IPS-NIHi11 (cell line): ENCODE measurements at places on chromosomes 12 and 14.
A peak's percentile ranks its signal among the peaks of the same experiment; 100 is the strongest.

DNA sequence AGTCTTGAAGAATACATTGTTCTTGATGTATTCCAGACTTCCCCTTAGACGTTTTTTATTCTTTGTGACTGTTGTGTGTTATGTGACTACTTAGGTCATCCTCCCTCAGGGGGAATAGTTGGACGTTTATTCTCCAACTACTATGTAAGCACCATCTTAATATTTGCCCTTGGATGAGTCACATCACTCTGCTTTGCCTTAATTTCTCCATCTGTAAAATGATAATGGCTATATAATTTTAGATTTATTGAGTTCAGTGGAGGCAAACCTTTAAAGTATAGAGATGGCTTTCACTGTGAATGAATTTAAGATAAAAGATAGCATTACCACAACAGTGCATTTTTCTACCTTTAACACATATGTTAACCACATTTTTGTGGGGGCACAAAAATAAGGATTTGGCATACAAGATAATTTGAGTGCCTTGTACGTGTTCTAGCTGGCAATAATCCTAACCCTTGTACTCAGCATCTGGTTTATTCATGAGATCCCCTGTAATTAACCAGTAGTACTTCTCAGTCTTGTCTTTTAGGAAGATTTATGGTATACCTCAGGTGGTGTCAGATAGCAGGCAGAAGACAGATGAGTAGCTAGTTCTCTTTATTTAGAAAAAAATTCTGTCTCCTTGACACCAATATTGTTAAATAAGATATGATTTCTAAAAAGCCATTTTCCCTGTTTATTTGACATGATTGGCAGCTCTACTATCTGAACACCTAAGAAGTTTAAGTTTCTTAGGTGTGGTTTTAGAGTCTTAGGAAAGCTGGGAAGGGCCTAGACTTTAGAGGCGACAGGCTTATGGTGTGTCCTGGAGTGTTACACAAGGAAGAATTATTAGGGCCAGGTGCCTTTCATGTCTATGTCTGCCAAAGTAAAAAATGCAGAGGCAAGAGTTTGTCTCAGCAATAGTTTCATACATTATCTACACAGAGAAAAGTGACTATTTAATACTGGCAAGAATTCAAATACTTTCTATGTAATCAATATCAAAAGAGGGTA lies 152.3 kb downstream of the RAD51B start:
- no peak for DNase-seq

- DNase-seq: no peak
Observed at GRCh38 chr12:1937481-1938224, 19.2 kb upstream of the CACNA2D4 start.

DNA sequence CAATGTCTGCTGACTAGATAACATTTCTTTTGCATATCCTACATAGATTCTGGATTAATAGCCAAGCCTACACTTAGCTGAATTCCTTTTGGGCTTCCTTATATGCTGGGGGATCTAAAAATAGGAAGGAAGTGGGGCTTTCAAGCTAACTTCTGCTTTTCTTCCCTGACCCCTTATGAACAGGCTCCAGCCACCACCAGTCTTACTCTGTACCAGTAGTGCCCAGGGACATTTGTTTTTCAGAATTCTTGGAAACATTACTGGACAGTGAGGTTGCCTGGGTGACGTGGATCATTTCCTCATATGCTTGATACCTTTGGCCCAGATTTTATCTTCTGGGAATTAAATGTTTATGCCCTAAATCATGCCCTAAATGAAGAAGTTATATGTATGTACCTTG lies 55.9 kb upstream of the SRRM4 start:
- DNase-seq: no peak

DNA sequence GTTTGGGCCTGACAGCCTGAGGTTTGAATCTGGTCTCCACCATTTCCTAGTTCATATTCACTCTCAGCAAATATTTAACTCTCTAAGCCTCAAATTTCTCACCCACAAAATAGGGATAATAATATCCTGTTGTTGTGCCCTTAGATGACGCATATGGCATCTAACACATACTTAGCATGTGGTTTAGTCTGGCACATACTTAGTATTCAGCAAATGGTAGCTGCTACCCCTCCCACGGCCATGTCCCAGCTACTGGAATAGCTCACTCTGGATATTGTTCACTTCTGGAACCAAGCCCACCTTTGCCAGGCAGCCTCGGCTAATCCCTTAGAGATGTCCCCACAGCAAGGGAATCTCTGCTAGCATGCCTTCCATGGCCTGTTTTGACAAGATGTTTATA lies 53.3 kb downstream of the BICD1 start:
- no peak for DNase-seq

DNA sequence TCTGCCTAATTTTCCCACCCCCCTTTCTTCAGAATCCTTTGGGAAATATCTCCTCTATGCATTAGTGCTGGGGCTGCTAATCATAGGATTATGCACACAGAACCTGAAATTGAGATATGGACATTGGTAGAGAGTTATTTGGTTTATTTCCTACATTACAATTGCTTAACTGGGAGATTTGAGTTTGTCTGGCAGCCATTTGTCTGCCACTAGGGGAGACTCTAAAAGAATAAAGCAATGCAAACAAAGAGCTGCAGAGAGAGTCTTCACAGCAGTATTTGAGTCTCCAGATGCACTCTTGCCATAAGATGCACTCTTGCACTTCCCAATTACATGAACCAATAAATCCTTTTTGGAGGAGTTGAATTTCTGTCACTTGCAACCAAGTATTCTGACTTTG lies 12.0 kb upstream of the PCNX4 start:
- no peak for DNase-seq

DNA sequence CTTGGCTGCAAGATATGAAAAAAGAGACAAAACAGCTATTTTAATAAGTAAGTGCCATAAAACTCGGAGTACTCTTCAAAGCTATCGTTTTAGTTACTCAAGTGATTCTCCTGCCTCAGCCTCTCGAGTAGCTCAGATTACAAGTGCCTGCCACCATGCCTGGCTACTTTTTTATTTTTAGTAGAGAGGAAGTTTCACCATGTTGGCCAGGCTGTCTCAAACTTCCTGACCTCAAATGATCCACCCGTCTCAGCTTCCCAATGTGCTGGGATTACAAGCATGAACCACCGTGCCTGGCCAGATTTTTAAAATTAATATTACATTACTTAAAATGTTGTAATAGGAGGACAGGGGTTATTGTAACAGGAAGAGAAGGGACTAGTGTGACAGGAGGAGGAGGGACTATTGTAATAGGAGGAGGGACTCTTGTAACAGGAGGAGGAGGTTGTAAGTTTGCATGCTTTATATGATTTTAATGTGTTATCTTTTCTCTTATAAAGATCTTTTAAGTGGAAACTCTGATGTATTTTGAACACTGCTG lies 61.3 kb downstream of the KITLG start:
- DNase-seq: no peak

- DNase-seq: peak; percentile 37
Observed at GRCh38 chr12:39990122-39991101, 115.5 kb downstream of the SLC2A13 start.

DNA sequence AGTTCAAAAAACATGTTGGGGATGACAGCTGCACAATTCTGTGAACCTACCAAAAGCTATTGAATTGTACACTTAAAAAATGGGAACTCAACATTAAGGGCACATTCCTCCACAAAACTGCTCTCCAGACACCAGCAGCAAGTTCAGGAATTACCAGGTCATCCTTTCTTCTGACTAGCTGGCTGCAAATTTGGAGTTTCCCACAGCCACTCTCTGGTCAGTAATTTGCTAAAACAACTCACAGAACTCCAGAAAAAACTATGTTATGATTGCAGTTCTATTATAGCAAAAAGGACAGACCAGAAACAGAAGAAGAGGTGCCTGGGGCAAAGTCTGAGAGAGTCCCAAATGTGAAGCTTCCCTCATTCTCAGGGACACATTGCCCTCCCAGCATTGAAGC lies 20.1 kb upstream of the PLEKHD1 start:
- no peak for DNase-seq

DNA sequence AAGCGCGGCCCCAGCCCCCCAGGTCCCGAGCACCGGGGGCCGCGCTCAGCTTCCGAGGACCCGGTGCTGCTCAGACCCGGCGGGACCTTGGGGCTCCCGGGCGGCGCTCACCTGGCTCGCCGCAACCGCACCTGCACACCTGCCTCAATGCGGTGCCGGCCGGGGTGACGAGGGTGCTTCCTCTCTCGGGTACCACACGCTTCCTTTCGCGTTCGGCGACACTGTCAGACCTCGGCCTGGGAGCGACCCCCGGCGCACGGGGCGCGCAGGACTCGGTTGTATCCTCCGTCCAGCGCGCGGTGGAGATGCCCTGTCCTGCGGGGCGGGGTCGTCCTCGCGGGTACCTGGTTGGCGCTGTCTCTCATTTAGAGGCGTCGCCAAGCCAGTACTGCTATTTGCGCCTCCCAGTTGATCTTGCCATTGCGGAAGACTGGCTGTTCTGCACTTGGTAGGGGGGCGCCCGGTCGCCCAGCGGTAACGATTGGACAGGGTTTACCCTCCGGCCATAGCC lies 718 bp downstream of the PACS2 start:
- peak; percentile 62 for DNase-seq

GRCh38 chr14:38524636-38525509 lies 269.0 kb upstream of the CLEC14A start:
- DNase-seq: no peak

DNA sequence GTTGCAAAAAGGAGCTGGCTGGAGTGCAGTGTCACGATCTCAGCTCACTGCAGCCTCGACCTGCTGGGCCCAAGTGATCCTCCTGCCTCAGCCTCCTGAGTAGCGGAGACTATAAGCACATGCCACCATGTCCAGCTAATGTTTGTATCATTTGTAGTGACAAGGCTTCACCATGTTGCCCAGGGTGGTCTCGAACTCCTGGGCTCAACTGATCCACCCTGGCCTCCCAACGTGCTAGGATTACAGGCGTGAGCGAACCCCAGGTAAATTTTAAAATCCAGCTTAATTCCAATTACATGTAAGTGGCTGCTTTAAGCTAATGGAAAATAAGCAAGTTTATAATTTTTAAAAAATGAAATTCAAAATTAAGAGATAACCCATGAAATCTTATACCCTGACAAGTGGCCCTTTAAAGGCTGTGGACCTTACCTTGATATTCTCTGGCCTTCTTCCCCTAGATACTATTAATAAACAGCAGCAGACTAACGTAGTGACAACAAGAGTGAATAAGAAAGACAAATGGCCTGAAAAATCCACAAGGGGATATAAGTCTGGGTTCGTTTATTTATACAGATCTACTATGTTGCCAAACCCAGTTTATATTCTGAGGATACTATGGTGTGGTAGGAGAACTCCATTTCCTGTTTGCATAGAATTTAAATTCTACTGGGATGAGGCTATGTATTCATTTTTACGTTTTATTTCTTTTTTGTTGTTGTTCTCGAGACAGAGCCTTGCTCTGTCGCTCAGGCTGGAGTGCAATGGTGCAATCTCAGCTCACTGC lies 25.6 kb upstream of the SLC2A3 start:
- DNase-seq: no peak

GRCh38 chr12:128606051-128606450 lies 217.7 kb downstream of the SLC15A4 start:
- no peak for DNase-seq

- DNase-seq: no peak
Observed at GRCh38 chr14:30426463-30426862, 132.5 kb upstream of the G2E3 start.

DNA sequence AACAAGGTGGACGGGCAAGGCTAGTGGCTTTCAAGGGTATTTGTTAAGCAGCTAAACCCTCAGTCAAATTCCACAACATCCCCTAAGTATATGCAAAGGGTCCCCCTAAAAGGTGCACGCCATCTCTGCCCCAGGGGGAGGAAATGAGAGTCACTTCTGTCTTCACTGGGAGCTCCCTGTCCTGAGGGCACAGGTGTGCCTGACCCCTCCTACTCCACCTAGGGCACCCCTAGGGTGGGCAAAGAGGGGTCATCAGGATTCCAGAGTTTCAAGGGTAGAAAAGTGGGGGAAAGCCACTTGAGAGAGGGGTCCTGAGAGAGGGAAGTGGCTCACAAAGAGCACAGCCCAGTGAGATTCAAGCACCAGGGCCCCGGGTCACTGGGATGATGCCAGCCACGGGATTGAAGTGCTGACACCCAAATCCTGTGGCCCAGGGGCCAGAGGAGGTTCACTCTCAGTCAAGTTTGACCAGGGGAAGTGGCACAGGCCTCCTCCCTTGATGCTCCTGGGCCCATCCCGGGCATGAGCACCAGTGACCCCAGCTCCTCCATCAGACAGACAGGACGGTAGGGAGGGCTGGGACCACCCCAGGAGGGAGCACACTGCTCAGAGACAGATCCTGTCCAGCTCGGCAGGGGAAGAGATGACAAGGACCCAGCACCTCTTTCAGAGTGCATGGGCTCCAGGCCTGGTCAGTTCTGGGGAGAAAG lies 82.3 kb upstream of the BCL11B start:
- DNase-seq: no peak

- no peak for DNase-seq
Observed at GRCh38 chr14:70789361-70789760, 20.0 kb downstream of the MAP3K9 start.

GRCh38 chr12:128856035-128856790 lies 2.9 kb downstream of the GLT1D1 start:
- no peak for DNase-seq

GRCh38 chr12:123233505-123234308 lies 471 bp downstream of the MTRFR start:
- DNase-seq: no peak

- no peak for DNase-seq
Observed at GRCh38 chr12:59944177-59944576, 348.3 kb downstream of the SLC16A7 start.

DNA sequence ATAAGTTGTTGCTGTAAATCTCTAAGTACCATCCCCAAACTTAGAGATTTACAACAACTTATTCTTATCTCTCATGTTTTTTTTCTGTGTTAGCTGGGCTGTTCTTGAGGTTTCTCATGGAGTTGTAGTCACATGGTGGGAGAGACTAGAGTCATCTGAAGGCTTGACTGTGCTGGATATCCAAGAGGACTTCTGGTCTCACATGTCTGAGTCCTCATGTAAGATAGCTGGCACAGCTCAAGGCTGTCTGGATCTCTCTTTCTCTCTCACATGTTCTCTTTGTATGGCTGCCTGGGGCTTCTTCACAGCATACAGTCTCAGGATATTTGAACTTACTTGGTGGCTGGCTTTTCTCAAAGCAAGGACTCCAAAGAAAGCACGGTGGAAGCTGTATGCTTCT lies 63.8 kb downstream of the DACT1 start:
- DNase-seq: no peak

DNA sequence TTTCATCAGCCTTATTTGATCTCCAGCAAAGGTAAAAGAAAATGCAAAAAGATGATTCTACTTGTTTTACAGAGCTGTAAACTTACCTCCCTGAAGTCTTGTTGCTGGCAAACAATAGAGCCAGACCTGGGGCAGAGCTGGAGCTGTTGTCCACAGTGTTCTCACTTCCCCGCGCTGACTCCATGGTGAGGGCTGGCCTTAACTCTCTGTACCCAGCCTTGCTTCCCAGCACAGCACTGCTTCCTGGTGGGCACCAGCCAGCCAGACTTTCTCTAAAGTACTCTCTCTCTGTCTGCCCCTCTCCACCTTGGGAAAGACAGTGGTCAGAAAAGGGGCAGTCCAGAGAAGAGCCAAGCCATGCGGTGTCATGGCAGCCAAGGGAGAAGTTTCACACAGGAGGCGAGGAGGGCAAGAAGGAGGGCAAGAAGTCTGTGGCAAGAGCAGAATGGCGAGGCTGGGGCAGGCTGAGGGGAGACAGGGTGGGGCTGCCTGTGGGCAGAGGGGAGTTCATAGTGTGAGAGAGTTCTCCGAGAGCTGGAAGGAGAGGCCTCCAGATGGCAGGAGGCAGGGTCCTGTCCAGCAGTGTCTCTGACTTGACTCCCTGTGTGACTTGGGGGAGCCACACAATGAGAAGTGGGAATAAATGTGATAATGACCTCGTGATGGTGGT lies 9.3 kb downstream of the EVL start:
- DNase-seq: no peak

GRCh38 chr14:102891111-102891510 lies 31.4 kb upstream of the AMN start:
- no peak for DNase-seq
